ENCODE measurements at places on chromosomes 7 and 10. TPM values are rescaled to one million over a fixed set of nuclear protein-coding genes. Genes with fewer than 3 reads are reported as not detected.

Gene SPDYE2B
- total RNA-seq: not detected

DNA sequence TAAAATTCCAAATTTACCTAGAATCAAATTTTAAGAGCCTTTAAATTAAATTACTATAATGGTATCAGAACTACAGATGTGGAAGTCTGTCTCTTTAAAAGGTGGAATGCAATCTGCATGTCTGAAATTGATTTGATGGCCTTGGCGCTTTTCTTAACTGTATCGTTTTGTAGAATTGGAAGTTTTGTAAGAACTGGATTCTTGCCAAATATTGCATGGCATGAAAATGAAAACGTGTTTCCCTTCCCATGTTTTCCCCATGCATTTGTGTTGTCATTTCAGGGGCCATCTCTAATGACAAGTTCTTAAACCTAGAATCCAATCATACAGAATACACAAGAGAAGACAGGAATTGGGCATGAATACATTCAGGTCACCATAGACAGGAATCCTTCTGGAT, 162.5 kb downstream of the KIAA1217 start:
- H3K27me3 ChIP-seq: peaks cover 11% of the 10 kb centered on the region
- H3K4me1 ChIP-seq: no peaks in the 10 kb centered on the region
- no peak for DNase-seq
- H3K4me3 ChIP-seq: no peak overlapping the region
- H3K27ac ChIP-seq: no peak overlapping the region
- H3K36me3 ChIP-seq: no peaks in the 10 kb centered on the region

- no peak for DNase-seq
- H3K27me3 ChIP-seq: no peaks in the 10 kb centered on the region
- H3K4me3 ChIP-seq: no peak overlapping the region
- H3K27ac ChIP-seq: no peak overlapping the region
- H3K36me3 ChIP-seq: peaks cover 9% of the 10 kb centered on the region
- peaks cover 3% of the 10 kb centered on the region for H3K4me1 ChIP-seq
Observed at GRCh38 chr10:6395606-6396005, 184.5 kb downstream of the PRKCQ start.

GRCh38 chr10:97531401-97531986, 32.8 kb downstream of the UBTD1 start:
- no peaks in the 10 kb centered on the region for H3K27me3 ChIP-seq
- peaks cover 1% of the 10 kb centered on the region for H3K36me3 ChIP-seq
- H3K4me1 ChIP-seq: no peaks in the 10 kb centered on the region
- no peak for DNase-seq

DNA sequence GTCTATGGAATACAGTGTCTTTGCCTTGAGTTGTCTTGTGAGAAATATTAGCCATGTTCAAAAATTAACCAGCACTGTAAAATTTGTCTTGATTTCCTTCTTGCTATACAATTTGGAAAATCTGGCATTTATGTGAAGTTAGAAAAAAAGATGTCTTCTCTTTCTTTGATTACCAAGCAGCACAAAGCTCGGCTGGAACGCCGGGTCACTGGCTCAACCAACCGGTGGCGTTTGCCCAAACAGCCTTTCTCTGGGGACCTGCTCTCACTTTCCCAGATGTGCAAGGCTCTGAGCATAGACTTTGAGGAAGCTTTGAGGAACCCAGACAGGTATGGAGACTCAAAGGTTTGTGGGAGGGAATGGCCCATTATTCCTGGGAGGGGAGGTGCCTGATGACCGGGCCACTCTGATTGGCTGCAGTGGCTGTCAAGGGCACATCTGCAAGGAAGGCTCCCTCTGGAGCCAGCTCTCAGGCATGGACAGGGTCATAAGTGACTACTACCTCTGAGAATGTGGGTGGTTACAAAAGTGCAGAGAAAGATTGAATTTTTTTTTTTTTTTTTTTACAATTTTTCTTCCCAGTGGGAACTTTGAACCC, 5.6 kb downstream of the BTBD16 start:
- no peak overlapping the region for H3K27ac ChIP-seq
- H3K36me3 ChIP-seq: no peaks in the 10 kb centered on the region
- H3K27me3 ChIP-seq: peaks cover 9% of the 10 kb centered on the region
- no peak overlapping the region for H3K4me3 ChIP-seq
- no peak for DNase-seq

- peaks cover 16% of the 10 kb centered on the region for H3K4me1 ChIP-seq
- H3K27me3 ChIP-seq: peaks cover 77% of the 10 kb centered on the region
- DNase-seq: no peak
- peaks cover 2% of the 10 kb centered on the region for H3K36me3 ChIP-seq
- H3K4me3 ChIP-seq: no peak overlapping the region
Observed at GRCh38 chr10:49615213-49615612, 1.4 kb downstream of the CHAT start.

- peaks cover 2% of the 10 kb centered on the region for H3K27me3 ChIP-seq
- no peak for DNase-seq
- no peaks in the 10 kb centered on the region for H3K4me1 ChIP-seq
- H3K27ac ChIP-seq: no peak overlapping the region
- H3K36me3 ChIP-seq: peaks cover 41% of the 10 kb centered on the region
Observed at GRCh38 chr10:93516006-93516380, 19.6 kb downstream of the CEP55 start.
